ENCODE measurements at places on chromosomes 3 and 15. TPM values are rescaled to one million over a fixed set of nuclear protein-coding genes. Genes with fewer than 3 reads are reported as not detected.

Gene CNTN4
- 1.00 TPM for total RNA-seq

Gene DZIP1L
- total RNA-seq, result 40.7 TPM

Gene GPR149
- not detected for total RNA-seq

Gene DOCK3
- 0.12 TPM for total RNA-seq

Gene CAMK2N2
- 0.25 TPM for total RNA-seq

Gene CCDC80
- 363 TPM for total RNA-seq

Gene HDGFL3
- total RNA-seq, result 71.6 TPM

Gene TUSC7
- not detected for total RNA-seq

Gene SIDT1
- total RNA-seq, result not detected

Gene FRMD5
- total RNA-seq, result 11.1 TPM

Gene BSN
- under 0.01 TPM for total RNA-seq

Gene AMOTL2
- 100 TPM for total RNA-seq

Gene ST3GAL6
- total RNA-seq, result 12.9 TPM

Gene SENP7
- 14.7 TPM for total RNA-seq

Gene PLA2G4E
- not detected for total RNA-seq

Gene PLA1A
- total RNA-seq, result 0.25 TPM

Gene NECTIN3
- 53.0 TPM for total RNA-seq

Gene RHCG
- total RNA-seq, result not detected

Gene ZDHHC23
- 1.1 TPM for total RNA-seq

Gene CIAO2A
- 79.6 TPM for total RNA-seq

Gene CLDN1
- 0.55 TPM for total RNA-seq

Gene SLC38A3
- not detected for total RNA-seq

Gene WWTR1
- 24.1 TPM for total RNA-seq

Gene TM4SF18
- total RNA-seq, result 0.37 TPM

Gene GRAMD1C
- total RNA-seq, result 7.6 TPM

Gene TMC3
- not detected for total RNA-seq

Gene STRA6
- total RNA-seq, result 4.5 TPM

Gene GLDN
- total RNA-seq, result 0.22 TPM

Gene CLK3
- total RNA-seq, result 60.5 TPM

Gene KCNAB1
- total RNA-seq, result not detected

Gene GXYLT2
- total RNA-seq, result 16.1 TPM

Gene PAQR5
- total RNA-seq, result 1.5 TPM

Gene GABRB3
- 2.7 TPM for total RNA-seq

Gene CDCP1
- 27.7 TPM for total RNA-seq

Gene SYNM
- total RNA-seq, result 6.9 TPM

Gene ZBTB20
- total RNA-seq, result 17.4 TPM

Gene IGSF10
- total RNA-seq, result 0.33 TPM

Gene KCNMB3
- 1.5 TPM for total RNA-seq

Gene MELTF
- total RNA-seq, result 1.00 TPM

Gene PRICKLE2
- total RNA-seq, result 28.5 TPM

Gene POTEB
- total RNA-seq, result not detected

Gene GOLGA6L7
- total RNA-seq, result not detected

Gene ZBTB47
- total RNA-seq, result 24.0 TPM

Gene SPINK8
- not detected for total RNA-seq

Gene CSTA
- total RNA-seq, result 1.1 TPM

Gene CX3CR1
- total RNA-seq, result not detected

Measured in uterine smooth muscle cell (primary cell).